ENCODE measurements at places on chromosomes 2 and 18. TPM values are rescaled to one million over a fixed set of nuclear protein-coding genes. Genes with fewer than 3 reads are reported as not detected.

The L3MBTL4 gene
- total RNA-seq, result not detected

The ZNF513 gene
- 11.6 TPM for total RNA-seq

The LDLRAD4 gene
- total RNA-seq, result 4.1 TPM

The DIPK1C gene
- not detected for total RNA-seq

Data from smooth muscle cell of the umbilical artery (primary cell).